Stimulated activated CD4-positive, alpha-beta T cell treated with anti-CD3 and anti-CD28 coated beads, Interleukin-4, amount 100 ng/mL, for 24 hours (primary cell): ENCODE measurements at places on chromosomes 2 and 18.

DNA sequence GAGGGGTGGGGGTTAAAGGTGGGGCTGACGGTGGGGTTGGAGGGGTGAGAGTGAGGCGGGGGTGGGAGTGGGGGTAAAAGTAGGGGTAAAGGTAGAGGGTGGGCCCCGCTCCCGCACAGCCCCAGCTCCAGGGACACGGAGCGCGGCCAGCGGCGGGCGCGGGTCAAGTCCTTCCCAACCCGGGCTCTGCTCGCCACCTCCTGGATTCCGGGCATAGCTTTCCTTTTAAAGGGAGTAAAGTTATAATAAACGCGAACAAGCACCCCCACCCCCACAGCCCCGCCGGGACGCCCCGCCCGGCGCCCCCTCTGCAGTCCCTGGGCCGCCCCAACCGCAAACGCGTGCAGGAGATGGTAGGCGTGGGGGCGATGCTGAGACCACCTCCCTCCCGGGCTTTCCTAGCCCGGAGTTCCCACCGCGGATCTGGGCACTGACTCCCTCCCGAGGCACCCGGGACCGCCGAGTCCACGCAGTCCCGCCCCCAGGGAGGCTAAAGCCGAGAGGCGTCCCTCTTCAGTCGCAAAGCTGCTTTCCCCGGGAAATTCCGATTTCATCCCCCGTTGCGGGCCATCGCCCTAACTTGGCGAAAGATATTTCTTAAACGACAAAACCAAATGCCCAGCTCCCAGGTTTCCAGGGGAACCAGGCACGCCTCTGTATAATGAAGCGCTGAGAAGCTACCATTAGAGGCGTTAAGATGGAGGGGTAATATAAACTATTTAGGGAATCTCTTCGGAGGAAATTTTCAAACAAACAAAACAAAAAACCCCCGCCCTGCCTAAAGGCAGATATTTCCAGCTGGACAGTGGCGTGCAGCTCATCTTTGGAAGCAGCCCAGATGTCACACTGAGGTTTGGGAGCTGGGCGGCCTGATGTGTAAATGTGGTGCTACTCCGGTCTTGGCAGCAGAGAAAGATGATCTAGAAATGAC lies at the start of gene LIMS2:
Gene LIMS2 (minus strand): TSS at position 200 of the 931 bp plus-strand sequence. CDS start 506 bp downstream, outside the sequence.
- no peak for DNase-seq

GRCh38 chr2:120381192-120381591 lies 35.3 kb downstream of the INHBB start:
- DNase-seq: no peak

DNA sequence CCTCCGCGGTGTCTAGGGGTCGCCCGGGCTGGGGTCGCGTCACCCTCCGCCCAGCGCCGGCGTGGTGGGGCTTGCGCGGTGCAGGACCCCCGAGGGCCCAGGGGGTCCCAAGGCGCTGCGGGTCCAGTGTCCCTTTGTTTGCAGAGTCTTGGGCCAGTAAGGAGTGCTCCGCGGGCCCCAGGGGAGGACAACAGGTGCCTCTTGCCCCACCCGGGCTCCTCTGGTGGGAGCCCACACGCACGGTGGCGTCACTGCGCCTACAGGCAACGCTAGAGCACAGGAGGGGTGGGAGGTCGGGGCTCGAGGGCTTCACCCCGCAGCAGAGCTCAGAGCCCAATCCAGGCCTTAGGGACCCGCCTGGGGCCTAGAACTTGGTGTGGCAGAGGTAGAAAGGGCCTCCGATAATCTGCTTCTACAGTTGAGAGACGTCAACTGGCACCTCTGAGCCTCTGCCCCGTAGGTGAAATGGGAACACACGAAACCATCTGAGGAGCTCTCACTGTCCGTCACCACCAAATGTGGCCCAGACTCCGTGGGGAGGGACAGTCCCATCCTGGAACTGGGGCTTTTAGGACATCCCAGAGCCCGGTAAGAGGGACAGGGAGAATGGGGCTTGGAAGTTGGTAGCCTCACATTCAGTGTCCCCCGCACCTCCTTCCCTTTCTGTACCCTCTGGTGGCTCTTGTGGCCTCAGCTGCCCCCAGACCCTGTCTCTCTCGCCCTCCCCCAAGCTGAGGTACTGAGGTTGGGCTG lies 1.4 kb downstream of the ARID5A start:
- peak; percentile 54 for DNase-seq

DNA sequence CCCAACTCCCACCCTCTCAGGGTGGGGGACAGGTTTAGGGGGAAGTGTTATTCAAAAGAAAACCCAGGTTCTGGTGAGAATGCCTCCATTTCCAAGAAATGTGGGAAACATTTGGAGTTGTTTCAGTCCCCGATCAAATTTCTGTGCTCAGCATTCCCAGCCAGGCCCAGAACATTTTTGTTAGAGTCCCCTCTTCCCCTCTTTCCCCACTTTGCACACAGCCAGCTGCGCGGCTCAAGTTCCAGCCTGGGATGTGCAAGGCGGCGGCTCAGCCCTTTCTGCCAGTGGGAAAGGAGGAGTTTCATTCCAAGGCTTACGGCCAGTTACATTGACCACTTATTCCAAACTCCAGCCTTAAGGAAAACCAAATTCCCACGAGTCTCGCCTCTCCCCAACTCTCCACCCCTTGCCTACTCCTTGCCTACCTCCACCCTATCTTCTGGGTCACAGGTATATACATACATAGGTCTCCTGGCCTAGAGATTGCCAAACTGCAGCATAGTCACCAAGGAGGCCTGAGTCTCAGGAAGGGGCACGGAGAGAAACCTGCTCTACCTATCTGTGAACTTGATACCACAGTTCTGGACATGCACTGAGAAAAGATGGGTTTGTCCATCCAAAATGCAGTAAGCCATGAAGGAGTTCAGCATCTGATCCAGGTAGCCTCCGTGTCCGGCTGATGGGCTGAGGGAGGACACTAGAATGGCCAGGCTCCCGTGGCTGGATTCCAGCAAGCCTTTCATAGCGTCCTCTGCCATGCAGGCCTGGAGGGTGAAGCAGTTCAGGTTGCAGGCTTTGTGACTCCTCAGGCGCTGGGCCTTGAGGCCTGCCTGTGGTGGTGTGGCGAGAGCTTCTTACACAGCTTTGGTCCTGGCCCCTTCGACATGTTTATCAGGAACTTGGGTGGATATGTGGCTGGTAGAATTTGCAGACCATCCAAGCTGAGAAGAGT lies 154.5 kb downstream of the ZFP36L2 start:
- no peak for DNase-seq
